Panc1 (cell line): ENCODE measurements at places on chromosomes 3 and 15.

DNA sequence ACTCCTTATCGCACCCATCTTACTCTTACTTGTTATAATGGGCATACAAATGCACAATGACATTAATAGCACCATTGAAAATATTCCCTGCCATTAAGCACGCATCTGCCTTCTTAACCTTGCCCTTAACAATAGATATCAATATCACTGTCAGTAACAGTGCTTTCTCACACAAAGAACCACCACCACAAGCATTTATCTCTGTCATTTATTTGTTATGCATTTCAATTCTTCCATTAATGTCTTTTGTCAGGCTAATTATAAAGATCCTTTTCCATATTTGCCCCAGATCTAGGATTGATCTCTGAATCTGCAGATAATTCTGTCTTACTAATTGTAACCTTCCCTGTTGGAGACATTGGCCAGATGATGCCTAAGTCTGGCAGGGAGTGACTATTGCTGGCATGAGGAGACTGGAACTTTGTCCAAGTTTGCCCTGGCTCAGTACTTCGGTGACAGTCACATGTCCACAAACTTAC lies 419.6 kb upstream of the TGFBR2 start:
- DNase-seq, result no peak

GRCh38 chr3:184619369-184619768 lies 57.8 kb downstream of the EPHB3 start:
- DNase-seq, result no peak

DNA sequence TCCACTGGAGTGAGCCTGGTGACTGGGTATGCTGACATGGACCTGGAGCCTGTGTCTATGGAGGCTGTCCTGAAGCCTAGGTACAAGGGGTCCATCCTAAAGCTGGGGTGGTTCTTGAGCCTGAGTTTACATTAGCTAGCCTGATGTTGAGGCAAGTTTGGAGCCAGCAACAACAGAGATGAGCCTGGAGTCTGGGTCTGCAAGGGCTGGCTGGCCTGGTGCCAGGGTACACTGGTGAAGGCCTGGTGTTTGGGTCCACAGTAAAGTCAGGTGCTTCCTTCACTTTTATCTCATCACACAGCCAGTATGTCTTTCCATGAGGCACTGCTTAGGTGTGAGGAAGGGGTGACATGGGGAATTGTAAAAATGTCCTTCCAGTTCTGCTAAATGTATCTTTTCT lies 49.5 kb downstream of the TP63 start:
- DNase-seq, result no peak

GRCh38 chr3:100953103-100953502 lies 40.1 kb downstream of the ABI3BP start:
- no peak for DNase-seq

DNA sequence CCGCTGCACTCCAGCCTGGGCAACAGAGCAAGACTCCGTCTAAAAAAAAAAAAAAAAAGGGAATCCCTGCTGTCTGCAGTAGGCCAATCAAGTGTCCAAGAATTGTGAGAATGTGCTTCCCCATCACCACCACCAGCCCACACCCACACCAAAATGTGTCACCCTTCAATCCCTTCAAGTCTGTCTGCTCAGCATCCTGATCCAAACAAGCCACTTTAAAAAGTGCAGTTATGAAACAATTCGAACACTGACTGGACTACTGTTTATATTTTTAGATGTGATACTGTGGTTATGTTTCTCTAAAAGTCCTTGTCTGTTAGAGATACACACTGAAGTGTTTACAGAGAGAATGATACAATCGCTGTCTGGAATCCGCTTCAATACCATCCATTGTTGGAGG lies 78.1 kb upstream of the CGNL1 start:
- no peak for DNase-seq

DNA sequence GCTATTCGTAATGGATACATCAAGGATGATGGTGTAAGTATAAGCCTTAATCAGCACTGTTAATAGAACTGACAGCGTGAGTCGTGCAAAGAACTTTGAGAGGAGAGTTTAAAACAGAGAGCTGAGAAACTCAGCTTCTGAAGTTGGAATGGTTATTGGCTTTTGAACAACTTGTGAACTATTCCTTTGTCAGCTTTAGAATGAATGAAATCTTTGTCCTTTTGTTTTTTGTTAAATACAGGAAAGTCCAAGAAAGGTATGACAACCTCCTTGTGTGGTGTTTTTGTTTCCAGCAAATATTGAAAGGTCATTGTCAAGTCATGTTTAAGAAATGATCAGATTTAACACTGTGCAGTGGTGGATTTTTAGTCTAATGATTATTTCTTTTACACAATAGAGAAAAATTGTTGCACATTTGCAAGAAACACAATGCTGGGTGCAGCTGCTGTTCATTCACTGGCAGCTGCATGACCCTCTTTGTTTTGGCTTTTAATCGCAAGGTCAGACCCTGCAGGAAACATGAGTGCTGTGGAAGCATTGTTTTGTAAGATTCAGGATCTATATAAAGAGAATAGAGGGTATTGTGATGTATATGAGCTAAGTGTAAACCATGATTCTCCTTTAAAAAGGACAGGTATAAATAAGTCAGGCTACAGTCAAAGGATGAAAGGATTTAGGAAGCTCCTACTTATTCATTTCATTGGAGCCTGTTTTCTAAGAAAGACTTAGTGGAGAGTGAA lies 21.7 kb upstream of the ABHD10 start:
- no peak for DNase-seq

DNA sequence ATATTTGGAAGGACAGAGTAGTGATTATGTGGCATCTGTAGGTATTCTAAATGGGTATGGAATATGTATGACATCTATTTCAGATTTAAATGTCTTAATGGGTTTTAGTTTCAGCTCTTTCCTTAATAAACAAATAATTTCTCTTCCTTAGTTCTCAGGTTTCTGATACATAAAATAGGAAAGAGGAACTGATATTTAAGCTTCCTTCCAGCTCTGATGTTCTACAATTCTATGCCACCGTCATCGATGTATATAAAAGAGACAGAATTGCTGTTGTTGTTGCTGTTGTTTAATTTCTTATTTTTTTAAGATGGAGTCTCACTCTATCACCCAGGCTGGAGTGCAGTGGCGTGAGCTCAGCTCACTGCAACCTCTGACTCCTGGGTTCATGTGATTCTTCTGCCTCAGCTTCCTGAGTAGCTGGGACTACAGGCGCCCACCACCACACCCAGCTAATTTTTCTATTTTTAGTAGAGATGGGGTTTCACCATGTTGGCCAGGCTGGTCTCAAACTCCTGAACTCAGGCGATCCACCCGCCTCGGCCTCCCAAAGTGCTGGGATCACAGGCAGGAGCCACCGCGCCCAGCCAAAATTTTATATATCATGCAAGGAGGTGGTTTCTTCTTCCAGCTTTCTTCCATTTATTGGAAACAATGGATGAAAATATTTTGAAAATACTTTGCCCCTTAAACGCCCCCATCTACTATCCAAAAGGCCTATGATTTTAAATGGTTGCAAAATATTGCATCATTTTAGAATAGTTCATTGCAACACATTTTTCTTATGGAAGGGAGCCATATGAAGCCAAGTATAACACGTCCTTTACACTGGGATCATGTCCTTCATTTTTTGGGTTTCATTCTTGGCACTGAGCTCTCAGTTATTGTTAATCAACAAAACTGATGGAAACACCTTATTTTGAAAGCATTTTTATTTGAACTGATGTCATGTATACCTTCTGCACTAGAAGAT lies 13.9 kb upstream of the C15orf61 start:
- no peak for DNase-seq

DNA sequence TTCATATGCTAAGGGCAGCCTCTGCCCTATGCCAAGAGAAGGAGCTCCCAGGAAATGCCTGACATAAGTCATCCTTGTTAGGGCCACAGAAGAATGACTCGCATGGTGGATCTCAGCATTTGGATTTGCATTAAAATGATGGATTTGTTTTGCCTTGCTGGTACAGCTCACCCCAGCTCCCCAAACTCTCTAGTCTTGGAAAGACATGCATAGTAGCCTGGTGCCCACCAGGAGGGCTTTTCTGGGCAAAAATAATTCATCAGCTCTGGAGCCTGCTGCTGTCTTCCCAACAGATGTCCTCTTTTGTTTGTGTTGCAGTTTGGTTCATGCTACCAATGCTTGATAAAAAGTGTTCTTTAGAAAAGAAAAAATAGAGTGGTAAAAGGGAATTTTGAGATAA lies 833.0 kb downstream of the AGBL1 start:
- DNase-seq, result no peak

DNA sequence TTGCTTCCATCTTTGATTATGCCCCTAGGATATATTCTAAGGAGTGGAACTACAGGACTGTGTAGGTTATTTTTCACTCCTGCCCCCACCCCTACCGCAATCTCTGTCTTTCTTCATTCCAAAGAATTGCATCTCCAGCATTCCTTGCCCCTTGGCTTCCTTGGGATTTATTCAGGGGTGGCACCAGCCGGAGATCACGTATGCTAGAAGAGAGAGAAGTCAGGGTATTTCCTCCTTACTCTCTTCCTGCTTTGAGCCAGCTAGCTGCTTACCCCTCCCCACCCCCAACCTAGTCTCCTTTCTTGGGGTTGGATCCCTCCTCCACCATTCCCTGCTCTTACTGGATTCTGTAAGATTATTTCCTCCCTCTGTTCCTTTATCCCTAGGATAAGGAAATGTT lies 35.0 kb upstream of the DENND4A start:
- DNase-seq, result no peak

- no peak for DNase-seq
Observed at GRCh38 chr15:43151688-43152087, 18.3 kb downstream of the TMEM62 start.

DNA sequence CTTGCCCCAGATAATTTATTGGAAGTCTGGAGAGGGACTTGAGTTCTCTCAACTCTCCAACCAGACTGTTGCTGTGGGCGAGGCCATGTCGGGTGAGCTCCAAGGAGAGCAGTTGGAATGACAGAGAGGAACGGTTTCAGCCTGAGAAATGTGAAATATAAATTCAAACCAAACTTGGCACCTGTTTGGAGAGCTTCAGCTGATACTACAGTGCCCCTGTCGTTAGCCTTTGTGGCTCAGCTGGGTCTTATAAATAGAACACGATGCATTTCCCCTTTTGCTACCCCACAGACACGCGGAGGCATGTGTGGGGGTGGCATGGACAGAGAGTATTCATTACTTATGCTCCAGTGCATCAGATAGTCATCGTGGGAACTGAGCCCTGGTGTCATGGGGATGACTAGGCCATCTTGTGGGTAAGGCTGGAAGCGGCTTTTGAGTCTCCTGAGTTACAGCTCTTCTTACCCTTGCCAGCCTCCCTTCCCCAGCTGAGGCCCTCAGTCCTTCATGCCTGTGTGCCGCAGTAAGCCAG lies 15.6 kb downstream of the SMAD3 start:
- no peak for DNase-seq

GRCh38 chr15:75776065-75776423 lies 63.4 kb upstream of the CSPG4 start:
- no peak for DNase-seq

GRCh38 chr15:67463488-67463887 lies 57.4 kb upstream of the C15orf61 start:
- no peak for DNase-seq

GRCh38 chr3:139198186-139198585 lies 145.6 kb upstream of the MRPS22 start:
- no peak for DNase-seq

GRCh38 chr3:61618871-61619270 lies 57.5 kb downstream of the PTPRG start:
- DNase-seq, result no peak

GRCh38 chr3:197674741-197675562 lies 61.8 kb downstream of the RUBCN start:
- DNase-seq, result no peak

- DNase-seq, result no peak
Observed at GRCh38 chr15:44596511-44597010, 59.6 kb downstream of the EIF3J start.
